ENCODE measurements at places on chromosomes 4 and X. TPM values are rescaled to one million over a fixed set of nuclear protein-coding genes. Genes with fewer than 3 reads are reported as not detected.

EPHA5 gene
- 4.5 TPM for total RNA-seq

PRRG3 gene
- 4.6 TPM for total RNA-seq

TMSB15A gene
- total RNA-seq: 10.2 TPM

TMEM31 gene
- not detected for total RNA-seq
